Upper lobe of left lung (tissue), 6 donors: ENCODE measurements at places on chromosomes 2 and 18.

DNA sequence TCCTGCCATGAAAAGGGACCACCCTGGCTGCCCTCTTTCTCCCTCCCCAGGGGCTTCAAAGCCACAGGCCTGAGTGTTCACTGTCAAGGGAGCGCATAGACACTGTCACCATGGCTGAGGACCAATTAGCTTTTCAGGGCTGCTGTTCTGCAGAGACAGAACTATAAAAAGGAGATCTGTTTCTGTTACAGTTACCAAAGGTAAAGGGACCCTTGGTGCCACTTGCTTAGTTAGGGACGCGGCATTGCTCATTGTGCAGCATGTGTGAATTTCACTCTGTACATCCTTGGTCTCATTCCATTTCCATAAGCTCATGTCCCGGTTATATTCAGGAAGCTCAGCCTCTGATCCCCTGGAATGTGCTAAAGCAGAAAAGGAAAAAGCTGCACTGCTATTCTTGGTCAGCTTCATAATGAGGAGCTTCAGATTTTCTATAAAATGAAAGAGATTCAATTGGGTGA, 55.5 kb upstream of the RNF152 start:
- DNase-seq: no peak

- DNase-seq: no peak
These were observed 223.2 kb downstream of the LDLRAD4 start for GRCh38 chr18:13441736-13442135.

GRCh38 chr2:37573451-37574388, 97.7 kb downstream of the CDC42EP3 start:
- no peak for DNase-seq

GRCh38 chr2:124875627-124876244, 850.6 kb downstream of the CNTNAP5 start:
- no peak for DNase-seq

DNA sequence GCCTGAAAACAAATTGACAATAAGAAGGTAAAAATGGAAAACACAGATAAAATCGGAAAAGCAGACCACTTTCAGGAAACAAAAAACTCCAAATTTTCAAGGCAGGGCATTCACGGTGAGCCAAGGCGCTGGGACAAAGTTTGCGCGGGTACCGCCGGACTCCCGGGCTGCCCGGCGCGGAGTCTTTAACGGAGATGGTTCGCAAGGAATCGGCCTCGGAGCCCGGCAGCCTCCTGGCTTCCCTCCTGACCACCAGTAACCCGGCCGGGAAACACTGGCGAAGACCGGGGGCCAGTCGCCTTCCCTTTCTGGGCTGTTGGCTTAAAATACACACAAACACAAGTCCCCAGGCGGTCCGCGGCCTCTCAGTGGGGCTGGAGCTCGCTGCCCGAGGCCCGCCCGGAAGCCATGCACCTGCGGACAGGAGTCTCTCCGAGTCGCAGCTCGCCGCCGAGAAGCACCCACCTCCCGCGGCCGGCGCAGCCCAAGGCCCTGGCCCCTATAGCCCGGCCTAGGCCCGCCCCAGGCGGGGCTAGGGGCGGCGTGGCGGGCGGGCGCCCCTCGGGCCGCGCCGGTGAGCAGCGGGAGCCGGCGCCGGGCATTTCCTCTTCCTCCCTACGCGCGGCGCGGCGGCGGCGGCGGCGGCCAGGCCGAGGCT, 622 bp upstream of the KCMF1 start:
- DNase-seq: peak; percentile 60

DNA sequence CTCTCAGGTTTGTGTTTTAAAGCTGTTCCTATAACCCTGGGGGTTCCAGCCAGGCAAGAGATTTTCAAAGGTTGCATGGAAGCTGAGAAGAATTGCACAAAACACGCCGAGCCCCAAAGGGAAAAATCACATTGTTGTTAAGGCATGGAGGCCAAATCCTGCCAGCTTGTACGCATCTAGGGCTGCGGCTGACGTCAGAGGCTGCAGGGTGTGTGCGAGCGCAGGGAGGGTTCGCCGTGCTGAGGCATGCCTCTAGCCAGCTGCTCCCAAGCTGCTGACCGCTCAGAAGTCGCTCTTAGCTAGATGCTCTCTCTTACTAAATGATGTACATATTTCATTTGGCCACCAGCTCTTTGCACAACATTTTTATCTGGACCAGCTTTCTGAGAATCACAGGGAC, 191.8 kb downstream of the LPIN1 start:
- DNase-seq: peak; percentile 50

DNA sequence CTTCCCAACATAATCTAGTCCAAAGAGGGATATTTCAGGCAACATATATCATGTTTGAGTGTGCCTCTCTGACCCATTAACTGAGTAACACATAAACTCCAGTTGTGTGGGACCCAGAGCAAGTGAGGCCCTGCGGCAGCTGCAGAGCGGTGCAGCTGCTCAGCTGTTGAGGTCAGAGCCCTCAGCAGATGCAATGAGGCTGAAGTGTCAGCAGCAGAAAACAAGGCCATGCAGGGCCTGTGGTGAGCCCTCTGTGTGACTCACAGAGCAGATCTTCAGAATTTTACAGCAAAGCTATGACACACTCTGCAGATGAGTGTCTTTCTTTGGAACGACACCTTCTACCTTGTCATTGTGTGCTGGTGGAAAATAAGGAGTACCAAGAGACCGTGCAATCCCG, 168.5 kb downstream of the CBLN2 start:
- no peak for DNase-seq

DNA sequence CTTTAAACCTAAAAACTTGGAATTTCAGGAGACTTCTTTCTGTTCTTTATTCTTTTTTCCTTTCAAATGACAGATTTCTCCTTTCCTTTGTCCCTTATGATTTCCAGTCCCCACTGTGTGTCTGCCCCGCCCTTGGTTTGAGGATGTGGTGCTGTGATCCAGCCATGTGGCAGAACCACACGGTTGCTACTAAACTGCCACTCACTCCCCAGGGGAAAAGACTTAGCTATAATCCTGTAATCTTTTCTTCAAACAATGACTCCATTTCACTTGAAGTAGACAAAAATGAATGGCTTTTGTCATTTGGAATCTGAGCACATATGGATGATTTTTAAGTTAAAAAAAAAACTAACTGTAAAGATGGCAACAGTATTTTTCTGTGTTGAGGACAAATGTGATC, 76.2 kb upstream of the STAM2 start:
- DNase-seq: no peak

GRCh38 chr18:71682591-71682990, 861.6 kb downstream of the CBLN2 start:
- DNase-seq: no peak

- DNase-seq: no peak
These were observed 69.1 kb downstream of the HS6ST1 start for GRCh38 chr2:128249555-128249954.

- DNase-seq: no peak
These were observed 227.3 kb downstream of the ZBTB7C start for GRCh38 chr18:48181857-48182256.

DNA sequence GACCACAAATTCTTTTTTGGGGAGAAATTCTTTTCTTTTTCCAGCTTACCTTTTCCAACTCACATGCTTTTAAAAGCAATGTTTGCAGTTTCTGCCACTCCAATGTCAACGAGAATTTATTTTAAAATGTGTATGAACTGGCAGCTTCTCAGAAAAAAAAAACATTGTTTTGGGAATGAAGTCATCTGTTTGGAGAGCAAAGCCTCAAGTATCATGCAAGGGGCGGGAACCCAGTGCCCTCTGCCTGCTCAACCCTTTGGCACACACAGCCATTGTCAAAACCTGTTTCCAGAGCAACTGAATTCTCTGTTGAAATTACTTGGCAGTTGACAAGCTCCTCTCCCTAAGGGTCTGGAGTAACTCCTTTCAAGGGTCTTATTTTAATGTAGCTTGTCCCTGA, 128.5 kb downstream of the QPCT start:
- no peak for DNase-seq
